ENCODE measurements at places on chromosomes 12 and 14. TPM values are rescaled to one million over a fixed set of nuclear protein-coding genes. Genes with fewer than 3 reads are reported as not detected.

DNA sequence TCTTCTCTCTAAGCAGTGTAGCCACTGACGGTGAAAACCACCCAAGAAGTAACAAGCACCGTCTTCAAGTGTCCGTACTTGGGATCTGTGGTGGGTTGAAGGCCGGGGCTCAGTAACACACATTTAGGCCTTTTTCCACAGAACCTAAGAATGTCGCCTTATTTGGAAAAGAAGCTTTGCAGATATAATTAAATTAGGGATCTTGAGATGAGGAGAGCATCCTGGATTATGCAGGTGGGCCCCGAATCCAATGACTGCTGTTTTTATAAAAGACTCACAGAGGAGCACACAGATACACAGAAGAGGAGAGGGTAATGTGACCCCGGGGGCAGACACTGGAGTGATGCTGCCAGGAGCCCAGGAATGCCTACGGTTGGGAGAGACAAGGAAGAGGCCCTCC is 46.3 kb downstream of the RIMBP2 start:
- no peak for DNase-seq

GRCh38 chr12:8712572-8712971 is 14.8 kb downstream of the RIMKLB start:
- DNase-seq, result no peak

Gene CATSPERB
- total RNA-seq, result 4.6 TPM

- no peak for DNase-seq
These were observed 63.4 kb downstream of the DACT1 start for GRCh38 chr14:58701156-58701555.

Gene PROX2
- 0.75 TPM for total RNA-seq

DNA sequence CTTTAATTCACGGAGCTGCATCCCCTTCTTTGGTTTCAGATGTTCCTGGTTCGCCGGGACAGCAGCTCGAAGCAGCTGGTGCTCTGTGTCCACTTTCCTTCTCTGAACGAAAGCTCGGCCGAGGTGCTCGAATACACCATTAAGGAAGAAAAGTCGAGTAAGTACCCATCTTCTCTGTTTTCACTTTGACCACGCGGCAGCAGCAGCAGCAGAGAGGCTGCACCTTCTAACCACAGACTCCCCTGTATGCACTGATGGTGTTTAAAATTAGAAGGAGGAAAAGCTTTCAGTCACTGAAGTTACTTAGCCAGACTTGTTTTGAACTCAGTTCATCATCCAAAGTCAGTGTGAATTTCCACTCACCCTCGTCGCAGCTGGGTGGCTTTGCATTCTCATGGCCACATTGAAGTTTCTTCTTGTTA is 63.8 kb downstream of the RIN3 start:
- DNase-seq, result peak; percentile 54

Gene CLEC4E
- not detected for total RNA-seq

GRCh38 chr12:47753021-47754001 is 5.4 kb downstream of the RAPGEF3 start:
- DNase-seq, result no peak

Gene CCDC88C
- 322 TPM for total RNA-seq

DNA sequence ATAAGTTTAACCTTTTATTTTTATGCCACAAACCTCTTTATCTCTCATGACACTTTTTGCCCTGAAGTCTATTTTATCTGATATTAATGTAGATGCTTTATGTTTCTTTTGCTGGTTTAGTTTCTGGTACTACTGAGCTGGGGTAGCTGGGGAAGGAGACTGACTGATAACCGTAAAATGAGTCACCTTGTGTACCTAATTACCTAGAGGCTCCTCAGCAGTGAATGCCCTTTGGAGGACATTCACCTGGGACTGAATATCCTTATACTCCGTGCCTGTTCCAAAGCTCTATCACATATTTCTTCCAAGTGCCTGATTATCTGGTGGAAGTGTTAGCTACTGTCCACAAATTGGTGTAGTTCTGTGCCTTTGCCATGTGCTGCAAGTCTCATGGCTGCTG is 13.9 kb downstream of the ATL1 start:
- no peak for DNase-seq

Gene NAV3
- total RNA-seq, result not detected

- peak; percentile 7 for DNase-seq
These were observed 781 bp downstream of the NPAS3 start for GRCh38 chr14:32939254-32940065.

- no peak for DNase-seq
These were observed 299.2 kb downstream of the GLT1D1 start for GRCh38 chr12:129152351-129153104.

Gene AMDHD1
- total RNA-seq, result 2.2 TPM

DNA sequence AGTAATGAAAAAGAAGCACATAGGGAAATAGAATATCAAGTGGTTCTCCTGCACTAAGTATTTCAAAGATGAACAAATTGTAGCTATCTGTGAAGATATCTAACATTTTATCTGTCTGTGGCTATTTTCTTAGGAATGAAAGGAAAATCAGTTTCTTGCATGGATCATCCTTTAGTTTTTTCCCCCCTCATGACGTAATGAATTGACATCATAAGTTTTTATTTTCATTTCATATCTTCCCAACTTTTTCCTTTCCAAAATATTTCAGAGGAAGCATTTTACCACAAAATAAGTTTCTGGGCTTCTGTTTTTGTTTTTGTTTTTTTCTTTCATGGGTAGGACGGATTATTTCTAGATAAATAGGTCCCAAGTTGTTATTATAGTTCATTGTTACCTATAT is 996.6 kb downstream of the TMEM121 start:
- no peak for DNase-seq

GRCh38 chr14:92902726-92903125 is 20.2 kb upstream of the CHGA start:
- no peak for DNase-seq

DNA sequence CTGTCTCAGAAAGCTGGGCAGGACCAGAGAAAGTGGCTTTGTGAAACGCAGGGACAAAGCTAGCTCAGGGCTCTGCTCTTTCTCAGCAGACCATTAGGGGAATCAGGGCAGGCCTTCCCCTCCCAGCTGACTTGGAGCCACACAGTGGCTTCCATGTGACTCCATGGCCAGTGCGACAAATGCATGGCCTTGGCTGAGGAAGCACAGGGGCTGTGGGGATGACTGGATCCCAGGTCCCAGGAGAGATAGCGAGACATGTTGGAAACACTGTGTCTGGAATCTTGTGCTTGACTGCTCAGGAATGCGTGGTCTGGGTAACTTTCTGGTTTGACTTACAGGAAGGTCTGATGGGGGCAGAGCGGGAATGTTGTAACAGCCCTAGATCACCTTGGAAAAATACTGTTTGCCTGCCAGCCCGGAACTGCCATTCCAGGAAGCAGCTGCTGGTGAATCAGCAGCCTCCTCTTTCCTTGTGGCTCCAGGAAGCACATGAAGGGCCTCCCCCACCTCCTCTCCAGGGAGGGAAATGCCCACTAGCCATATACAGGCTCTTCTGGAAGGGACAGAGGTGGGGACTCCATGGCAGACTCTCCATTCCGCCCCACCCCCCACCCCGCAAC is 133.5 kb upstream of the HIF1A start:
- DNase-seq, result no peak

DNA sequence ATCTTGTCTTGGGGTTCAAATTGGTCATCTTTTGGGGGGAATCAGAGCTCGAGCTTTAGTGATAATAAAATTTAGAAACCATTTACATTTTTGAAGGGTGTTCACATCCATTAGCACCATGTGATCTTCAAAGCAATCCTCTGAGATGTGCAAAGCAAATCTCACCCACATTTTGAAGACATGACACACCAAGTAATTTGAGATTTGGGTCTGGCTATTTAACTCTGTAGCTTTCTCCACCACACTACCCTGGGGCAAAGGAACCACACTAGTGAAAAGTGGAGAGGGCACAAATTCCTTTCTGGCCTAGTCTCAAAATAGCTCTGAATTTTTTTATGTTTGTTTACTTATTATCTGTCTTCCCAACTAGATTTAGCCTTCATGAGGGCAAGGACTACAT is 46.6 kb upstream of the TMEM233 start:
- no peak for DNase-seq

Gene TMTC1
- not detected for total RNA-seq

DNA sequence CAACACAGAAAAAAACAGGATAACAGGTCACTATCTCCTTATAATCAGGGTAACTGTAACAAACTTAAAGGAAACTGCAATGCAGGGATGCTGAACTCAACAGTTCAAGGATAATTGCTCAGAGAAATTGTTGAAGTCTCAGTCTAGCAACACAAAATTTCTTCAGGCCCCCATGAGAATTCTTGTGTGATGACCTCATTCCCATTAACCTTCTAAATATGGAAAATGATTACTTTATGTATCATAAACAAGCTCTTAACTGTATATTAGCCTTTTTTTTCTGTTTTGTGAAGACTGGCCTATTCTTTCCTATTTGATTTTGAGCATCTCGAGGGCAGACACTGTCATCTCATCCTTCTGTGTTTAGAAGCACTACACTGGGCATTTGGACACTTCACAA is 47.1 kb downstream of the IGF1 start:
- no peak for DNase-seq

DNA sequence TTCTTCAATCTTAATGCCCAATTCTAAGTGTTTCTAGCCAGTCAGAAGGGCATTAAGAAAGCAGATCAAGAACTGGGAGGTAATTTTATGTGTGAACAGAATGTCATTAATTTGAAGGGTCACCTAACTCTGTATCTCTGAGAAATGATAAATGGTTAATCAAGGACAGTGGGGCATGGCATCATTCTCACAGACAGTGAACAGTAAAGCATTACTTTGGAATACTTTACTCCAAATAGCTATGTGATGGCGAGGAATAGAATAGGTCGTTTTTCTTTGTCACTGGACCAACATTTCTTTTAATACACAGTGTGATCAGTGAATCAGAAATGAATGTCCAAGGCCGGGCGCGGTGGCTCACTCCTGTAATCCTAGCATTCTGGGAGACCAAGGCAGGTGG is 166.1 kb upstream of the KRR1 start:
- no peak for DNase-seq

Gene NR2C1
- 42.9 TPM for total RNA-seq

DNA sequence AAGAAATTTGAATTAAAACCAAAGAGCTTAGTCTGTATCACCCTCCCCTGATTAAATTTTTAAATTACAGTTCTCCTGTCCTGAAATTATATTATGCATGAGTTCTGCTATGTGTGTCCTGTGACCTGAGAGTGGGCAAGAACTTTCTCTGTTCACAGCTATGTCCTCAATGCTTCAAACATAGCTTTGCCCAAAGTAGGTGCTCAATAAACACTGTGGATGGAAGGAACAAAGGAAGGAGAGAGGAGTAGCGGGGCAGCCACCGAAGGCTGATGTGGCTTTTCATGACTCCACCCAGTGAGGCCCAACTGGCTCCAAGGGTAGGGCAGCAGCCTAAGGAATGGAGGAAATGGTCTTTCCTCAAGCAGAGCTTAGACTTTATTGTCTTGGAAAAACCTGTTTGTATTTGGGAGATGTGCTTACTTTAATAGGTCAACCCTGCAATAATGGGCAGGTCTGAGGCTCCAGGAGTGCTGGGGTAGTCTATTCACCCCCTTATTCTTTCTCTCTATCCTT is 7.6 kb upstream of the MARK3 start:
- DNase-seq, result no peak

GRCh38 chr12:51721282-51721940 is 127.1 kb downstream of the FIGNL2 start:
- peak; percentile 41 for DNase-seq

Gene NRXN3
- total RNA-seq, result not detected

- DNase-seq, result no peak
These were observed 238.8 kb downstream of the AACS start for GRCh38 chr12:125304029-125304428.

Gene PXN
- total RNA-seq, result 96.6 TPM

Gene FGF23
- not detected for total RNA-seq

GRCh38 chr12:65187665-65188064 is 18.3 kb downstream of the LEMD3 start:
- DNase-seq, result no peak

GRCh38 chr12:9908350-9908749 is 23.8 kb downstream of the CLEC2A start:
- no peak for DNase-seq
